ENCODE measurements at places on chromosomes 12 and 14.

DNA sequence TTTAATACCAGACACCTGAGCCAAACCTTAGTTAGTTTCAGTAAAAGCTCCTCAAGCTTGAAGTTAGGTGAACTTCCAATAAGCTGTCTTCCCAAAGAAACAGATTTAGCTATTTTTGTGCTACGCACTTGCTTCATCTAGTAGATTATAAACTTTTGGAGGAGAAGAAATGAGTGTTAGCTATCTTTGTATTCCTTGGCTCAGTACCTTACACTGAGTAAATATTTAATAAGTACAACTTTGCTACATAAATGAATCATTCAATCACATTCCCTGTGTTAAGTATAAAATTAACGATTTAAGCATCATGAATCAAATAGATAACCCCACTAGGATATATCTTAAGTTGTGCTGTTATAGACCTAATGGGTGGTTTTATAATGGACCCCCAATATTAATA lies 307.0 kb downstream of the PCNX1 start:
- no peak for DNase-seq

DNA sequence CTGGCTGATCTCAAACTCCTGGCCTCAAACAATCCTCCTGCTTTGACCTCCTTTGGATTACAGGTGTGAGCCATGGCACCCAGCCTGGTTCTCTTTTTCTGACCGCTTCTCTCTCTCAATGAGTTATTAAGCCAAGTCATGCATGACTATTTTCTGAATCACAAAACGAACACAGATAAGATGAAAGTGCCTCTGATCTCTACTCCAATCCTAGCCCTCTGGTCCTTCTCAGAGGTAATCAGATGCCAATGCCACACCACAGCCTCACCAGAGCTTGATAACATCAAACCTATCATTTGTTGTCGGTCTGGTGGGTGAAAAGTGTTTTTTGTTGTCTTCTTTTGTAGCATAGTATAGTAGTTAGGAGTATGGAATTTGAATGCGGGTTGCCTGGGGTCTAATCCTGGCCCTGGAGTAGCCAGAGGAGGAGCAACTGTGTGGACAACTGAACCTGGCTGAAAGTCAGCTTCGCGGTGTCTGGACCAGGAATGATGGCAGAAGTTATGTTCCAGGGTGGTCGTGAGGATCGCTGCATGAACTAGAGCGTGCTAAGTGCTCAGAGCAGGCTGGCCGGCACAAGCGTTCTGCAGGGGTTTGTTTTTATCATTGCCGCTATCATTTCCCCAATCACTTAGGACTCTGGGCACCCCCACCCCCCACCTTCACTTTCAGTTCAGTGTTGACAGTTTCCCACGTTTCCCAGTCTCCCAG lies 77.9 kb downstream of the SPRING1 start:
- no peak for DNase-seq

DNA sequence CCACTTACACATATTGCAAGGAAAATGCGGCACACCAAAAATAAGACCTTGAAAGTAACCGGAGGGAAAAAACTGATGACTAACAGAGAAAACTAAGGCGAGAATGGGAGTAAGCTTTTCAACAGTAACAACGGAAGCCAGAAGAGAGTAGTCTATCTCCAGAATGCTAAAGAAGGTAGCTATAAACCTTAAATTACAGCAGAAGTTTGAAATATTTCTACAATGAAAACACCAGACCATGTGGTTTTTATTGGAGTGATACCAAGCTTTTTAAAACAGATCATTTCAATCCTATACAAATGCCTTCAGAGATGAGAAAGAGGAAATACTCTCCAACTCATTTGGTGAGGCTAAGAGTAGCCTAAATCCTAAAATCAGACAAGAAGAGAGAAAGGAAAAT lies 209.5 kb downstream of the ANO6 start:
- no peak for DNase-seq

DNA sequence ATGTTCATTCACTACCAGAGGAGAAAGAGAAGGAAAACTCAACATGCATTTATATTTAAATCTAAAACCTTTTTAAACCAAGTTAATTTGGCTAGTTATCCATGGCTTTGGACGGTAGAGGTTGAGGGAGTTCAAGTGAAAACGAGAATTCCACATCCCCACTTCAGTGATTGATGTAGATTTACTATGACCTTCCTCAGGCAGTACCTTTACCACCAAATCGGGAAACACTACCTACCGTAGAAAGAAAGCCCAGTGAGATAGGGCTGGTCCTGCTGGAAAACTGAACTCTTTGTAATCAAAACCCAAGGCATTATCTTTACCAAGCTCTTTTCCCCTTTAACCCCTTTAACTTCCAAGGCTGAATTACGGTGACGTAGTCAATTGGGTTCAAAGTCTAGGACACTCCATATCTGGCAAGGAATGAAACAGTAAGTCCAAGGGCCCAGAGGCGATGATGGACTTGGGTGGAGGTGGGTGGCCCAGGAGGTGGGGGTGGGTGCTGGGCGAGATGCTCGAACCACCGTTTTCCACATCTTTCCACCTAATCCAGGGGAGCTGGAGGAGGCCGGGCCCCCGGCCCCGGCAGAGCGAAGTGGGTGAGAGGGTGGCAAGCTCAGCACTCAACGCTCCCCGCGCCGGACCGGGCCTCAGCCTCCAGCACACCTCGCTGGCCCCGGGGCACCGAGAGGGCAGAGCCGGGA lies 618 bp downstream of the SEC23A start:
- peak; percentile 13 for DNase-seq

DNA sequence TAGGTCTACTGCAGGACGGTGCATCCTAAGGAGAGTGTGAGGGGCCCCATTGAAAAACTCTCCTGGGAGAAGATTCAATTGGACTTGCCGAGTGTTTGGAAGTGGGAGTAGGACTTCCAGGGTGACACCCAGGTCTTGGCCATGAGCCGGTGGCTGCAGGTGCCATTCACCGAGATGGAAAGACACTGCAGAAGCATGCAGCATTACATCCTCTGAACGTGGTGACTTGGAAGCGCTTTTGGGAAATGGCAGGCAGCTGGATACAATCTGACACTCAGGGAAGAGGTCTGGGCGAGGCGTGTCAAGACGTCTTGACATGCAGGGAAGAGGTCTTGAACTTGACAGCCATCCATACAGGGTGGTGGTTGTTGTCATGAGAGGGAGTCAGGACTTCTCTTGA lies 126.9 kb downstream of the PAPOLA start:
- no peak for DNase-seq

DNA sequence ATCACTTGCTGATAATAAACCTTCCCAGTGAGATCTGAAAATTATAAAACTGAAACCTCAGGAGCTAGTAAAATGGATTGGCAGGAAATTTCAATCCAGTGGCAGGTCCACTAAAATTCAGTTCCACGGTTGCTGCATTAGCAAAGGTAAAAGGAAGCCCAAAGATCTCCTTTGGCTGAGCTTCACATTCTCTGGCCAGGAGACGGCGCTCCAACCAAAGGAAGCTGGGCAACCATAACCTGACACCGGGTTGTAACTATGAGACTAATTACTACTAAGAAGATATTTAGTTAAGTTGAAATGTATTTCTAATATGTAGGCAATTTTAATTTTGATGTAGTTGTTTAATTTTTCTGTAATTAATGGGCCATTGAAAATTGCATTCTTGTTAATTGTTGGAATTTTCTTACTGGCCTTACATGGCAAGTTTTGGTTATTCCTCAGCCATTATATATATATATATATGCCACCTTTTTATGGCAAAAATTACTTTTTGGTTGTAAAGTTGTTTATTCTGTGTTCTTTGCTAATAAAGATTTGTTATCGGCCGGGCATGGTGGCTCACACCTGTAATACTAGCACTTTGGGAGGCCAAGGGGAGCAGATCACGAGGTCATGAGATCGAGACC lies 17.0 kb downstream of the OR8S1 start:
- DNase-seq: no peak

GRCh38 chr12:58306266-58307000 lies 365.1 kb downstream of the ATP23 start:
- no peak for DNase-seq

GRCh38 chr14:64914237-64915028 lies at the start of gene CHURC1:
TSS of gene CHURC1 (plus strand) at chr14:64914455. CDS start at chr14:64914496, 41 bp downstream.
- peak; percentile 85 for DNase-seq

GRCh38 chr14:68704736-68705720 lies 87.8 kb downstream of the ZFP36L1 start:
- DNase-seq: no peak

- no peak for DNase-seq
Measured at GRCh38 chr12:26712892-26713291, 120.1 kb downstream of the ITPR2 start.

DNA sequence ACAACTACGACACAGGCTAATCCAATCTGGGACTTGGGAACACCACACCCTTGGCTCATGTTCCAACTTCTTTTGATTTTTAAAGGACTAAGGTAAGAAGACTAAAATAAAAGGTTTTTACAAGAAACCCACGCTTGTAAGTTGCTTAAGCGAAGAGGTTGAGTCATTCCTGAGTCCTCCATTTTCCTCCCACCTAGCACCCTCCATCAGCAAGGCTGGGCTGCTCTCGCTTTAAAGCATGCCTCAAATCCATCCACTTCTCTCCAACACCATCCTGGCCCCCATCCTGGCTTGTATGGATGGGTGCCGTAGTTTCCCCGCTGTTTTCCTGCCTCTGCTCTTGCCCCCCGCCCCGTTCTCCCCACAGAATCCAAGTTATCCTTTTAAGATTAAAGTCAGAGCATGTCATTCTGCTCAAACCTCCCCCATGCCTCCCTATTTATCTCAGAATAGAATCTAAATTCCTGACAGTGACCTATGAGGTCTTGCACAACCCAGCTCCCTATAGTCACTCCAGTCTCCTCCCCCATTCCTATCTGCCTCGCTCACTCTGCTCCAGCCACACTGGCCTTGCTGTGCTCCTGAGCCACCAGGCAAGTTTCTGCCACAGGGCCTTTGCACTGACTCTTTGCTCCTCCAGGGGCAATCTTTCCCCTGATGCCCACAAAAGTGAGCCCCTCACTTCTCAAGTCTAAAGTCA lies 34.5 kb downstream of the SCARB1 start:
- DNase-seq: no peak

GRCh38 chr14:88488897-88489296 lies 65.9 kb downstream of the PTPN21 start:
- DNase-seq: no peak

DNA sequence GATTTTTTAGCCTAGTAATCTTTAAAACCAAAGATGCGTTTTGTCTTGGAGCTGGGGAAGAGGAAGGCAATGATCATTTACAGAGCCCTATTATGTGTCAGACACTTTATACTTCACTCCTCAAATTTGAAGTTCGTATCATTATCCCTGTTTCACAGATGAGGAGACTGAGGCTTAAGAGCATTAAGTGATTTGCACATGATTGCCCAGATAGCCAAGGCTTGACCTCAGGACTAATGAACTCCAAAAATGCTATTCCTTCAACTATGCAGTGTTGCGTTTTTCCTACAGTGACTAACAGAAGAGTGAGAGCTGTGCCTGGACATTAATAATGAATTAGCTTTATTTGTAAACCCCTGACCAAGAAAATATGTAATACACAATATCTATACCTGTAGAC lies 136.8 kb upstream of the EEA1 start:
- DNase-seq: no peak

GRCh38 chr14:74488786-74489397 lies 4.2 kb downstream of the NPC2 start:
- DNase-seq: no peak

GRCh38 chr12:3243376-3244084 lies 166.4 kb downstream of the TSPAN9 start:
- DNase-seq: no peak

GRCh38 chr12:52151837-52152783 lies 39.7 kb downstream of the KRT80 start:
- no peak for DNase-seq

DNA sequence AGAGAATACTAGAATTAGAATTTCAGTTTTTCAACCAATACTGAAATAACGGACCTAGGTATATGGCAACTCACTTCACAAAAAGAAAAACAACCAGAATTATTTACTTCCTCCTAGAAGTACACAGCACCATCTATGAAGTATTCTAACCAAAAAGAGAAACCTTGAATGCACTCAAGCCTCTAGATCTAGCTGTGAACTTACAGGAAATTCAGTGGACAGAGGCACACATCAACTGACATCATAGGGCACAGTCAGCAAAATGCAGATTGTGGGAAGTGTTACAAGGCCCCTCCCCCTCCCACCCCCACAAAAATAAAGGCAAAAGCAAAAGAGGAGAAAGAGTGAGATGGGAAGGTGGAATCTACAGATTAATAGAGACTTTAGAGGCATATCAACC lies 102.4 kb downstream of the TMTC1 start:
- DNase-seq: no peak

DNA sequence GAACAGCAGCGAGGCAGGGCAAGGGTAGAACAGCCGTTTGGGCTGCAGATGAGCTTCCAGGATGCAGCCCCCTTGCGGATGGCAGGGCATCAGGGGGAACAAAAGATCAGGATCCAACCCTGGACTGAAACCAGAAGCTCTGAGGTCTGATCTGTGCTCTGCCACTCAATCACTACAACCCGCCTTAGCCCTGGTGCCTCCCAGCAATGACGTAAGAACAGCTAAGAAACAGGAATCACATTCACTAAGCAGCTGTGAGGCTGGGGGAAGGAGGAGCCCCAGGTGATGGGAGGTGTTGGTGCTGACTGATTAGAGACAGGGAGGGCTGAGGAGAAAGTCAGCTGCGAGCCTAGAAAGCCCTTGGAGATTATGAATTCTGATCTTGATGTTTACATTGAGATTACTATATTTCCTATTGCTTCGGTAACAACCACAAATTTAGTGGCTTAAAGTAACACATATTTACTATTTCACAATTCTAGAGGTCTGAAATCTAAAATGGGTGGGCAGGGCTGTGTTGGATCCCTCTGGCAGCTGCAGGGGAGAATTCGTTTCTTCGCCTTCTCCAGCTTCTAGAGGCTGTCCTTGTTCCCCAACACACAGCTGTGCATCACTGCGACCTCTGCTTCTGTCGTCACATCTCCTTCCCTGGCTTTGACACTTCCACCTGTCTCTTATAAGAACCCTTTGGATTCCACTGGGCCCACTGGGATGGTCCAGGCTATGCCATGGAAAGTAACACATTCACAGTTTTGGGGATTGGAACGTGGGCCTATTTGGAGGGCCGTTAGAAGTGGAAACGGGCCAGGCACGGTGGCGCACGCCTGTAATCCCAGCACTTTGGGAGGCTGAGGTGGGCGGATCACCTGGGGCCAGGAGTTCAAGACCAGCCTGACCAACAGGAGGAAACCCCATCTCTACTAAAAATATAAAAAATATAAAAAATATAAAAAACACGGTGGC lies 6.1 kb upstream of the CD9 start:
- DNase-seq: no peak

DNA sequence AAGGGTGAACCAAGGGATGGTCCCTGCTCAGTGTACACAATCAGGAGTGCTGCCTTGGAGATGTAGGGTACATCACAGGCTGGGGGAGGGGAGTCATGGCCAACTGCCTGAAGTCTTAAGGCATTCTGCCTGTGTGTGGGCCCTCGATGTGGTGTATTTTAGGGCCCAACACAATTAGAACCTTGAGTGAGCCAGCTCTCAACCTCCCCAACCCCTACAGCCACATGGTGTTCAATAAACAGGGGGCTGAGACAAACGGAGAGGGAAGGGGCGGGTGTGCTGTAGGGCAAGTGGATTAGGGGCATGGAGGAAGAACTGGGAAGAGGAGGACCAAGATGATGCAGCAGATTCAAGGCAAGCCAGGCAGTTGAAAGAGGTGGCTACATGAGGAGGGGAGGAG lies 8.6 kb upstream of the CHD4 start:
- no peak for DNase-seq

- DNase-seq: no peak
Measured at GRCh38 chr12:45034861-45035265, 16.0 kb downstream of the DBX2 start.

- no peak for DNase-seq
Measured at GRCh38 chr12:20128928-20129327, 239.4 kb upstream of the PDE3A start.
